Activated CD8-positive, alpha-beta T cell treated with anti-CD3 and anti-CD28 coated beads, Interleukin-2, amount 10 ng/mL, durations not matched to agents 7 days and 5 days (primary cell): ENCODE measurements at places on chromosomes 1 and 21. TPM values are rescaled to one million over a fixed set of nuclear protein-coding genes. Genes with fewer than 3 reads are reported as not detected.

- no peaks in the 10 kb centered on the region for H3K27me3 ChIP-seq
- H3K27ac ChIP-seq, result peak overlapping the region; percentile 40
- DNase-seq, result no peak
- H3K36me3 ChIP-seq, result peaks cover 62% of the 10 kb centered on the region
- no peak overlapping the region for H3K4me3 ChIP-seq
Measured at GRCh38 chr21:33236766-33237165, 7.0 kb downstream of the IFNAR2 start.

DNA sequence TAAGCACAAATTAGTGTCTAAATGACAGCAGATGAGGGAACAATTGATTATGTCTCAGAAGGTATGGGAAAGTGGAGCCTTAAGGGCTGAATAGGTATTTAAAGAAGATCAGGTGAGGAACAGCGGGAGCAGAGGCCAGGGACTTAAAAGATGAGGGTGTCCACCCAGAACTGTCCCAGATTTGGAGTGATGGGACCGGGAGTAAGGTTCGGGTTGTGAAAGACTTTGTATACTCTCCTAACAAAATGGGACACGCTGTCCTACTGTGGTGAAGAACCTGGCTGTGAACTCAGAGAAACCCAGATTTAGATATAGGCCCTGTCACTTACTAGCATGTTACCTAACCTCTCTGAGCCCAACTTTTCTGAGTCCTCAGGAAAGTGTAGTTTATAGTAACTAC, 140.6 kb downstream of the C1orf21 start:
- no peaks in the 10 kb centered on the region for H3K4me1 ChIP-seq
- H3K27ac ChIP-seq, result no peak overlapping the region
- peaks cover 11% of the 10 kb centered on the region for H3K27me3 ChIP-seq
- no peaks in the 10 kb centered on the region for H3K36me3 ChIP-seq
- H3K4me3 ChIP-seq, result no peak overlapping the region

DNA sequence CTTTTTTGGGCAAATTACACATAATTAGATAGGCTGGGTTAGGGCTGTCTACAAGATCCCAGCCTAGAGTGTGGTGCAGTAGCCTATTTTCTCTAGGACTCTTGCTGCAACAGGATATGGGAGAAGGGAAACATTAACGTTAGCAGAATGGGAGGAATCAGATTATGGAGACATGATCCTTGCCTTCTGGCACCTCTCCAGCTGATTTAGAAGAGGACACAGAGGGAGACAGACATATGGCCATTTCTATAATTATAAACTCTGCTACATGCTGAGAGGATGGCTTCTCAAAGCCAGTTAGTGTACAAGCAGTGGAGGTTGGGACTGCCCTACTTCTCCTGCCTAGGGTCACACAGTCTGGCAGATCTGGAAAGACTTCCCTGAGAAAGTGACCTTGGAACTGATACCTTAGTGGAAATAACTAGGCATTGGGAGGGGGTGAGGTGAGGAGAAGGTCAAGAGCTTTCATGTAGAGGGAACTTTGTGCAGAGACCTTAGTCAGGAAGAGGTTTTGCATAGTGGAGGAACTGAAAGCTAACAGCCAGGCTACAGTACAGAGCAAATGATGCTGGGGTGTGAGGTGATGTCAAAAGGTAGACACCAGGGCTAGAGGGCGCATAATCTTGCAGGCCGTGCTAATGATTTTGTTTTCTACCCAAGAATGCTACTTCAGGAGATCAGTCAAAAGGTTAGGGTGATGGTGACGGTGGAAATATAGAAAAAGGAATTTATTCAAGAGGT, 1.2 kb upstream of the CD1D start:
- H3K36me3 ChIP-seq, result no peaks in the 10 kb centered on the region
- peaks cover 19% of the 10 kb centered on the region for H3K4me1 ChIP-seq
- no peak for DNase-seq
- H3K27ac ChIP-seq, result no peak overlapping the region
- H3K4me3 ChIP-seq, result no peak overlapping the region

DNA sequence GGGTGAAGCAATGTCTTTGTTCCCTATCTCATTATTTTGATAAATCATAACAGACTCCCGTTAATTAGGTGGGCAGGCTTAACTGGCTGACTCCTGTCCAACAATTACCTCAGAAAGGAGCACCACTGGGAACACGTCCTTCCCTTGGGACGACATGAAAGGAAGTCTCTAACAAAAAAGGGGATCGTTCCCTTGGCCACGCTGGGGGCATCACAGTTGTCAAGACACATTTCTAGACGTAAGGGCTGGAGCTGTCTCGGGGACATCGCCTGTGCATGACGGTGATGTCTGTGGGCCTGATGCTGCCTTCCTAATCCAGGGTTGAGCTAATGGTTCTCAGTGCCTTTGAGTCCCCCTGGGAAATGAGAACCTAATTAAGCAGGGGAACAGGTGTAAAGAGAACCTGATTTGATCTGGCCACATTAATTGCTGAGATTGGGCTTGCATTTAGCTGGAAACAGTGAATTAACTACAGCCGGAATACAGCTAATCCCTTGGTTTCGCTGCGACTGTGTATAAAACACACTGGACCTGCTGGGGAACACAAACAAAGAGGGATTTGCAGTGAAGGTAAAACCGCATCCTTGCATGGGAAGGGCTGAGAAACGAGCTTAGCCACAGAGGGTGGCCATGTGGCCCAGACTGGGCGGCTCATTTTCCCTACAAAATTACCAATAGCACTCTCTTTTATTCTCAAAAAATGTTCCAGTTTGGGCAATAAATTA, 111.8 kb downstream of the MRPS6 start:
- peaks cover 20% of the 10 kb centered on the region for H3K36me3 ChIP-seq
- H3K27me3 ChIP-seq, result no peaks in the 10 kb centered on the region
- peaks cover 16% of the 10 kb centered on the region for H3K4me1 ChIP-seq
- no peak overlapping the region for H3K4me3 ChIP-seq
- H3K27ac ChIP-seq, result no peak overlapping the region
- no peak for DNase-seq

DNA sequence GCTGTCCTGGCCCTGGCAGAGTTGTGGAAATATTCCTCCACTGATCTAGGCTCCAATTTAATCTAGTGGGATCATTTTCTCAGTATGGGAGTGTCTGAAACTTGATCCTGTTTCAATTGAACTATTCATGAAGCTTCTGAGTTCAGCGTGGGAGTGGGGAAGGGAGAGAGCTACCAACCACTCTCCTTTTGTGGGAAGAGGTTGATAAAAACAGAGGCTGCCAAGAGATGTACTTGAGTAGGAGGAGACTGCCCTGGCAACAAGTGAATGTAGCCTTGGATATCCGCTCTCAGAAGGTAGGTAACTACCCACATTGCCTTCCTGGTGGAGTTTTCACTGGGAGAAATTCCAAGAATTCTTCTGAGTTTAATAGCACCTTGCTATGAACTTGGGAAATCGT, at the start of gene CTXND2:
Gene CTXND2, plus strand, starts transcription at position 119 of the 400 bp plus-strand sequence. CDS start 25,179 bp downstream, outside the sequence.
- DNase-seq, result no peak
- H3K4me1 ChIP-seq, result peaks cover 52% of the 10 kb centered on the region
- H3K27me3 ChIP-seq, result no peaks in the 10 kb centered on the region
- no peak within 1 kb of the TSS for H3K4me3 ChIP-seq
- peaks cover 8% of the 10 kb centered on the region for H3K36me3 ChIP-seq
- no peak within 1 kb of the TSS for H3K27ac ChIP-seq

The EFNA1 gene
- total RNA-seq, result not detected

The NUP210L gene
- 0.13 TPM for total RNA-seq

The CYP4Z1 gene
- not detected for total RNA-seq

The KRTAP21-1 gene
- not detected for total RNA-seq
